Stimulated activated CD4-positive, alpha-beta T cell treated with anti-CD3 and anti-CD28 coated beads, Interleukin-1b, Interleukin-23, amount 100 ng/mL, for 1 hour (primary cell): ENCODE measurements at places on chromosomes 5 and 9.

GRCh38 chr9:89284076-89284475 is 26.9 kb upstream of the CKS2 start:
- no peak for DNase-seq

- no peak for DNase-seq
These were observed 495.8 kb upstream of the RORB start for GRCh38 chr9:74001382-74001781.

DNA sequence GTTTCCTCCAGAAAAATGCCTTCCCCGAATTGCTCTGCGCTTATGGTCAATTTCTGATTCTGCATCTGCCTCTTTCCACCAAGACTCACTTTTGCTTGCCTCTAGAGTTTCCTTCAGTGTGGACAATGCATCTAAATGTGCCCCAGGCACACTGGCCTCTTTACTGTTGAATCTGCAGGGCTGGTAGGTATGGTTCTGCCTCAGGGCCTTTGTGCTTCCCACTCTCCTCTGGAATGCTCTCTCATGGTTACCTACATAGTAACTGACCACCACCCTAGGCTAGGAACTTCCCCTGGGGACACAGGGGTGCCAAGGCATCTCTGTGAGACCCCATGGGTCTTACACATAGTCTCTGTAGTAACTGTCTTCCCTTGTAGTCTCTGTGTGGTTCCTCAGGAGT is 1258.6 kb downstream of the CDH12 start:
- no peak for DNase-seq

DNA sequence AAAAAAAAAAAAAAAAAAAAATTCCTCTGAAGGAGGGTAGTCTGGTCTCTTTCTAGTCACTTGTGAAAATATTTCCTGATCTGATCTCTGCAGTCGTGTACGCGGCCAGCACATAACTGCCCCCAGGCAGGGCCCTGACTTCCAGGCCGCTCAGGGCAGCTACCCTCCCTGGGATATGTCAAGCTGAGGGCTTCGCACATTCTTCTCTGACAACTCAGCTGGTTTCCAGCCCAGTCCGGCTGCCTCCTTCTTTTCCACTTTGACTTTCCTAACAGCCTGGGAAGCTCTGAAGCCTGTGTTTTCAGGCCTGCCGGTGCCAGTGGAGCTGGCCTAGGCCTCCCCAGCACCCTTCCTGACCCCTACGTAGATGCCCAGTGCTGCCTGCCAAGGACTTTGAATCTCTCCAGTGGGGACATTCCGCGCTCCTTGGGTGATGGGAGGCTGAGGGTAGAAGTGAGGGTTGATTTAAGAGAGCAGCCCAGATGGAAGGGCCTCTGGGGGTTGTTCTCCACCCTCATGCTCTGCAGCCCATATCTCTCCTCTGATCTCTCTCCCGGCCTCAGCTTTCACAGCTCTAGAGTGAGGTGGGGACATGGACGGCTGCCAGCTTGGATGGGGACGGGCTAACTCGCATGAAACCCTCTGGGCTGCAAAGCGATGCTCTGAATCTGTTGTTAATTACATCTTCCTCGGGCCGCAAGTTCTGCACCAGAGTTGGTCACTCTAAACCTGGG is 20.7 kb downstream of the COL5A1 start:
- DNase-seq, result no peak

GRCh38 chr5:23223846-23224245 is 283.6 kb upstream of the PRDM9 start:
- DNase-seq, result no peak

DNA sequence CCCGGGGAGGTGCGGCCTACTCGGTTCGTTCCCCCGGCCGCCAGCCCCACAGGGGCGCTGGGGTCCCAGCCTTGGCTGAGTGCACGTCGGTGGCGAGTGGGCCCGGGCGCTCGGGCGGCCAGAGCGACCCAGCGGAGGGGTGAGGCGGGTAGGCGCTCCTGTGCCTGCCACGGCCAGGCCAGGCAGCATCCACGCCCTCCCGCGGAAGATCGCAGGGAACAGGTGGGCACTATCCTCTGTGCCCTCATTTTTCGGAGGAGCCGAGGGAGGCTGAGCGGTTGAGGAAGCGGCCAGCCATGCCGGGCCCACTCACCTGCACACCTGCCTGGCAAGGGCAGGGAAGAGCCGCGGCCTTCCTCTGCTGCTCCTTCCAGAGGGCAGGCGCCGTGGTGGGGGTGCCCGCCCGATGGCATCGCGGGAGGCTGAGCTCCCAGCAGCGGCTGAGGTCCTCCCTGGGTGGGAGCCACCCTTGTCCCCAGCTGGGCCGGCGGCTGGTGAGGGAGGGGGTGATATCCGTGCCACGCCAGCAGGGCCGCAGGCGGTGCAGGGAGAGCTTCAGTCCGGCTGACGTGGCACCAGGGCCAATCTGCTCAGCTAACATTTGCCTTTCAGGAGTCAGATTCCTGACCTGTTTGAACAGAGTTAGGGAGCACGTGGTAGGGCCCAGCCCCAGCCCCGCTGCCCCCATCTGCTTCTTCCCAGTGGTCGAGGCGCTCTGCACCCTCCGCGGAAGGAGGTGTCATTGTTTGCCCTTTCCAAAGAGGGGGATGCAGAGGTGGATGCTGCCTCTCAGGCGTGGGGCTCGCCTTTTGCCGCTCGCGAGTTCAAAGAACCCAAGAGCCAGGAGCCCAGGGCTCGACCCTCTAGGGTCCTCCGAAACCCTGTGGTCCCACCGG is 1.6 kb upstream of the SEC16A start:
- DNase-seq, result no peak

DNA sequence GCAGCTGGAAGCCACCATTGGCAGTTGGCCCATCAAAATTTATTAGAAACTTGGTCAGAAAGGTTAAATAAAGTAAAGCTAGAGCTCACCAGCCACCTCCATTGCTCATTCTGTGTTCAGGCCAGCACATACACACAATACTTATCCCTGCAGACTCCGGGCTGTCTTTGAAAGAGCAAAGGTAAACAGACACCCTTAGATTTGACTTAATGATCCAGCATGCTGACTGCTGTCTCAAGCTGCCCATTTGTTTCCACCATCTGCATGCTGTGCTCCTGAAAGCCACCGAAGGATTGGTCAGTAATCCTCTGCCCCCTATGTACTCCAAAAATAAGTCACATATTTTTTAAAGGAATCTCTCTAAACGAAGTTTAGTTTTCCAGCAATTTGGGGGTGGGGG is 1059.8 kb upstream of the DMAC1 start:
- DNase-seq, result no peak

GRCh38 chr9:14325147-14325546 is 11.2 kb upstream of the NFIB start:
- no peak for DNase-seq

GRCh38 chr5:96014395-96014794 is 52.7 kb upstream of the ELL2 start:
- no peak for DNase-seq

GRCh38 chr5:52517667-52518066 is 270.0 kb upstream of the ITGA1 start:
- DNase-seq, result no peak

GRCh38 chr5:867300-867870 is 16.6 kb upstream of the ZDHHC11 start:
- DNase-seq, result no peak

DNA sequence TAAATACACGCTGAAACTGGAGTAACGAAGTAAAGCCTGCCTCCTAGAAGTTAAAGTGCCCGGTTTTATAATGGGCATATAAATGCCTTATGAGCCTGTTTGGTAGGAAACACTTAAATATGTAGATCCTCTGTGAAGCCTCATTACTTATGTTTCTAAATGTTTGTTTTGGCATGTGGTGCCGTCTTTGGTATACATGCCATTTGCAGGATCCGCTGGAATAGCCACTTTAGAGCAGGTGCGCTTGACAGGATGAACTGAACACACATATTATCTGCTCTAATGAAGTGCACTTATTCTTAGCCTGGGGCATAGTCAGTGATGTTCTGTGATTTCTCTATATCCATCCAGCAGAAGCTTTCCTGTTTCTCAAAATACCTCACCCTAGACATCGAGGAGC is 778.1 kb upstream of the WWC1 start:
- no peak for DNase-seq

GRCh38 chr9:98477884-98478283 is 222.4 kb upstream of the TBC1D2 start:
- no peak for DNase-seq

DNA sequence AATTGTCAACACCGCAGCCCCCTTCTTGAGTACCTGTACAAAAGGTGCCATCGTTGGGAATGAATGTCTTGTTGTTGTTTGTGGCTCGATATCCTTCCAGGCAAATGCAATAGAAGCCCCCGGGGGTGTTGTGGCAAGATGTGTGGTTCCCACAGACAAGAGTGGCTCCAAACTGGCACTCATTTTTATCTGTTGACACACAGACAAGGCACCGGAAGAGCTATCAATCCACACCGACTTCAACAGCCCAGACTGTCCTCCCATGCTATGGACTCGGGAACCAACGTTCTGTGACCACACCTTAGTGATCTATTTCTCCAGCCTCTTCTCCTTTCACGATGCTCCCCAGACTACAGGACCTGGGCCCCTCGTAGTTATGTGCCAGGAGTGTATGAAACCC is 25.9 kb downstream of the SUSD1 start:
- no peak for DNase-seq

DNA sequence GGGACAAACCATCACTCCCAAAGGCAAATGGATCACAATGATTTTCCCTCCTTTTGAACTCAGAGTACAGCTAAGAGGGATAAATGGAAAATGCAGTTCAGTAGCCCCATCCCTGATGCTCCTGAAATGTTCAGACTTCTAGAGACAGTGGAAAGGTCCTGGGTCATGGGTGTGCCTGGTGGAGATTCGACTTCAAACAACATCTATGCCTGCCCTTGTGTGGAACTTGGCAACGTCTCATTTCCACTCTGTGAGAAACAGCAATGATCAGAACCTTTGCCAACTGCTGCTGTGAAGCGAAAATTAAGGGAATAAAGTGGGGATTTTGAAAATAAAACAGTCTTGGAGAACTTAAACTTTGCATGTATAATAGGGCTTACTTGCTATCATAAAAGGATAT is 778.1 kb downstream of the SEMA5A start:
- no peak for DNase-seq

GRCh38 chr5:81395262-81395661 is 1.3 kb upstream of the ACOT12 start:
- no peak for DNase-seq

DNA sequence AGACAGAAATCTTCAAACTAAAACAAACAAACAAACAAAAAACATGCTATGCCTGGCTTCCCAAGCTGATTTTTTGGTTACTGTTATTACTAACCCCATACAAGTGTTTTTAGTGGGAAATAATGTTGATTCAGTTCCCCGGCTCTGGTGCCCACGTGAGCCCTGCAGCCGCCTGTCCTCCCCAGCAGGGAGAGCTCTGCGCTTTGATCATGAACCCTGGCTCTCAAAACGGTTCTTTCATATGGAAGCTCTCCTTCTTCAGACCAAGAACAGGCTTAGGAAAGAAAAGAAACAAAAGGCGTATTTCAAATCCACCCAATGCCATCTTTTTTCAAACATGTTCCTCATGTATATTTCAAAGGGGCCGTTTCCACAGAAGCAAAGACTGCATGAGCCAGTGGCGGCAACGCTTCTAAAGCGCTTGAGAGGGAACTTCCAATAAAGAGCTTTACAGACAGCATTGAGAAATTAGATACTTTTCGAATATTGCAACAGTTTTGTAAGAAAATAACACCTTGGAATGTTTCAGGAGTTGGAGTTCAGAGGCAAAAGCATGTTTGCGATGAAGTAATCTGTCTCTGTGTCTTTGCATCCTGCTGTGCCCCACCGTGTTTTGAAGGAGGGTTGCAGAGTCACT is 74.8 kb downstream of the ICE1 start:
- DNase-seq, result no peak

DNA sequence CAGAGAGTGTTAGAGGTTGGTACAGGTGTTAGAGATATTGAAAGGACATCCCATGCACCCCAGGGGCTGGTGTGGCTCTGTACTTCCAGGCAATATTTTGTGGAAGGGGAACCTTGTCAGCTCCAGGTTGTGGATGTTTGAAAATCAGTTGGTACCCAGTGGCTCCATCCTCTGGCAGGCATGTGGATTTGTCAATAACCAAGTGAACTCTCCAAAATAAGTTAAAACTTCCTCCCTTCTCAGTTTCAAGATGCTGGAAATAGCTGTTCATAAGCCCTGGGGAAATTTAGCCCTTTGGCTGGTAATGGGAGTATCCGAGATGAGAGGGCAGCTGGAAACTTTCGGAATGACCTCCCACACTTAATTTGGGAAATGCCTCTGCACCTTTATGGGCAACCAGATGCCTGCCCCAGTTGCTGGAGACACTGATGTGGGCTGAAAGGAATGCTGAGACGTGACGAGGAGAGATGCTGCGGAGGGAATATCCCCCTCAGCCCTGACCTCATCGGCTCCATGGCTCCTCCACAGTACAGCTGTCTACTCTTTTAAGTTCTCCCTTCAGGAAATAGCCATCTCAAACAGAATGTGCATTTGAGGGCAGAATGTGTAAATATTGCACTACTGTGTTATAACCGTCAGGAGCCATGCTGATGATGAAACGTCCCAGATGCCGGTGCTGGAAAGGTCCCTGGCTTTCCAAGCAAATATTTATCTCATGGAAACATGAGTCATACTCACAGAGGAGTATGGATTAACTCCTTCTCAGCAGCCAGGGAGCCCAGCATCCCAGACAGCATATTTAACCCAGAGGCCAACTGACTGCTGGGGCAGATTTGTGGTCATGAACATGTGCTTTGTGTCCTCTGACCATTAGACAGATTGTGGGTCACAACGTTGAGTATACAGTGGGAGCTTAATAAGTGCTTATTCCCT is 29.5 kb downstream of the TGFBI start:
- no peak for DNase-seq
